ENCODE measurements at places on chromosomes 13 and 19.

GRCh38 chr19:33532859-33533460 is 11.4 kb upstream of the PEPD start:
- DNase-seq: no peak

GRCh38 chr13:79525064-79525857 is 44.3 kb downstream of the NDFIP2 start:
- DNase-seq: no peak

- DNase-seq: no peak
Observed at GRCh38 chr13:49679246-49679645, 12.0 kb downstream of the EBPL start.

GRCh38 chr13:71603255-71603654 is 263.7 kb downstream of the DACH1 start:
- DNase-seq: no peak

DNA sequence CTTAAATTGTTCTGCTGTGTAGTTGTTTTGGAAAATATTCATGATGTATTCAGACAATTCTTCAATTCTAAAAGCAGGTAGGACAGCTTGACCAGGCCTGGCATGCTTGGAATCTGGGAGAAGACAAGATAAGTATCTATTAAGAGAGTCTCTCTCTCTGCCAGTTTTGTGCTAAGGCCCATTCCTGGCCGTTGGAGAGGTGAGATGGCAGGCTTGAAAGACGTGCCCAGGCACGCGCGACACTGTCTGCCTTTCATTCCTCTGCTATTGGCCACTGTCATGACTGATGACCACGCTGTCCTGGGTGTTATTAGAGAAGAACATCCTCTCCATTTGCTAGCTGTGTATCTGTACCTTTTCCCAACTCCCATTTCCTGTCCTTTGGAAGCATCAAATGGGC is 90.3 kb downstream of the LHFPL6 start:
- no peak for DNase-seq

GRCh38 chr19:1651568-1652291 is 685 bp downstream of the TCF3 start:
- DNase-seq: peak; percentile 69

DNA sequence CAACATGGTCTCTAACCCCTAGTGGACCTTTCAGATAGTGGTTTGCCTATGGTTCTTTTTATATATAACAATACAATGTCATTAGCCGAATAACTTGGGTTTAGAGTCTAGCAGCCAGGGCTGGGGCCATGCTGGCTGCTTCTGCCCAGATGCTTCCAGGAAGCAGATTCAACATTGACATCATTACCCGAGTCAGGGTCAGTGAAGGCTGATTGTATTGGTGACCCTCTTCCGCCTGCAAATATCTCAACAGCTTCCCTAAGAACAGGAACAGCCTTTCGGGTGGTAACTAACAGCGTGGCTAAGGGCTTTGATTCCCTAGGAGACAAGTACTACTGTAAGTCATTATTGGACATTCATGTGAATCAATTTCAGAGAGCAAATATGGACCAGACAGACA is 476.4 kb downstream of the UQCRFS1 start:
- DNase-seq: no peak

DNA sequence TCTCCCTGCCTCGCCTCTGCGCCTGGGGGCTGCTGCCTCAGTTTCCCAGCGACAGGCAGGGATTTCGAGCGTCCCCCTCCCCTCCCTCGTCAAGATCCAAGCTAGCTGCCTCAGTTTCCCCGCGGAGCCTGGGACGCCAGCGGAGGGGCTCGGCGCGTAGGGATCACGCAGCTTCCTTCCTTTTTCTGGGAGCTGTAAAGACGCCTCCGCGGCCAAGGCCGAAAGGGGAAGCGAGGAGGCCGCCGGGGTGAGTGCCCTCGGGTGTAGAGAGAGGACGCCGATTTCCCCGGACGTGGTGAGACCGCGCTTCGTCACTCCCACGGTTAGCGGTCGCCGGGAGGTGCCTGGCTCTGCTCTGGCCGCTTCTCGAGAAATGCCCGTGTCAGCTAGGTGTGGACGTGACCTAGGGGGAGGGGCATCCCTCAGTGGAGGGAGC is 722 bp upstream of the ICAM1 start:
- DNase-seq: peak; percentile 81

DNA sequence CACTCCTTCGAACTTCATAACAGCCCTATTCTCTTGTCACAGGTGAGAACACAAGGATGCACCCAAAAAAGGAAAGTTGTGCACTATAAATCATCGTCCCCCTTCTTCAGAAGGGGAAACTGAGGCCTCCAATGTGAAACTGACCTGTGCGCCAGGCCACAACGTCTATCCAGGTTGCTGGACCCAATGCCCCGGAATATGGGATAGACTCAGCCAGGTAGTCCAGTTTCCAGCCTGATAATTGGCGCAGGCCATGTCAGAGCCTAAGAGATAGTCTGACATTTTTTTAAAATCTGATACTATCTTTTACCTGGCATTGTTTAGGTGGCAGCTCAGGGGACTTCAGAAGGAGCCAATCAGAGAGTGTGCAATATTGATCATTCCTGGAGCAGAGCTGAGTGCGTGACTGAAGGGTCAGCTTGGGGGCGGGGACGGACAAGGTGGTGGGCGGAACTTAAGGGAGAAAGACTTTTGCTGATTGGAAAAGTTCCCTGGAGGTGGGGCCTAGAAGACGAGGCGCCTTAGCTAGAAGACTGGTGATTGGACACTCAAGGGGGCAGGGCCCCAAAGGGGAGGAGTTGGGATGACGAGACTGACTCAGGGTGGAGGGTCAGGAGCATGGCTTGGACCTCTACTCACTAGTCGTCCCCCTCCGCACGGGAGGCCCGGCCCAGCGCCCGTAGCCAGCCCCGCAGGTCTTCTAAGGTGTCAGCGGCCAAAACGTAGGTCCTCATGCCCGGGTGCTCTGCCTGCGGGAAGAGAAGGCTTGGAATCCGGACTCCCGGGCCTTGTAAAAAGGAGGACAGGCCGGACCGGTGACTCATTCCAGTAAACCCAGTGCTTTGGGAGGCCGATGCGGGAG is 8.5 kb downstream of the PLEKHA4 start:
- DNase-seq: no peak

Measured in activated T-cell treated with anti-CD3 and anti-CD28 coated beads, Interleukin-2, amount 50 U/mL, for 24 hours (primary cell).